ENCODE measurements at places on chromosomes 2 and 18.
A peak's percentile ranks its signal among the peaks of the same experiment; 100 is the strongest.

GRCh38 chr2:36737131-36737750 lies 40.7 kb downstream of the VIT start:
- DNase-seq, result no peak

DNA sequence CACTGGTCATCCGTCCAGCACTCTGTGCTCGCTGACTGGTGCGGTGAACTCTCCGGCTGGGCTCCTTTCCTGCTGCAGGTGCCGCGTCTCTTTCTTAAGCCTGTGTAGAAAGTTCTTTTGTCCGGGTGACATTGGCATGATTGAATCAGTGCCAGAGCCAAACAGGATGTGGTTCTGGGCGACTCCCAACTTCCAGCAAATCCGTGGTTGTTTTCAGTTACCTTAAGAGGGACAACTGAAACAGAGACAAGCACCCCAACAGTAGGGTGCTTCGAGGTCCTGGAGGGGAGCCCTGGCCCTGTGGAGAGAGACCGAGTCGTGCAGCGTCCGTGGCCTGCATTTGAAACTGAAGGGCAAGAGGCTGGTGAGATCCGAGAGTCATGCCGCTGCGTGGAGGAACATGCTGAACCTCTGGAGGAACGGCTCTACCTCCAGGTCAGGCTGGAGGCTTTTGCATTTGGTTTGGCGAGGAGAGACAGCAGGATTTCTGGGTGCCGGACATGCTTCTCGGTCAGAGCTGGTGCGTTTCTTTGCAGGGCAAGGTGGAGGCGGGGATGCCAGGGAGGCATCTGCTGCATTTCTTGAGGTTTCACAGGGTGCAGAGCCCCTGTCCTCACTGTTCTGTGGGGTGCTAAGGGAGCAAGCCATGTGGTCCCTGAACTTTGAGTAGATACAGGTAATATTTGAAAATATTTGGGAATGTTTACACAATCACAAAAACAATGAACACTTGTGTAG lies 26.8 kb downstream of the SH3BP4 start:
- DNase-seq, result peak; percentile 58

DNA sequence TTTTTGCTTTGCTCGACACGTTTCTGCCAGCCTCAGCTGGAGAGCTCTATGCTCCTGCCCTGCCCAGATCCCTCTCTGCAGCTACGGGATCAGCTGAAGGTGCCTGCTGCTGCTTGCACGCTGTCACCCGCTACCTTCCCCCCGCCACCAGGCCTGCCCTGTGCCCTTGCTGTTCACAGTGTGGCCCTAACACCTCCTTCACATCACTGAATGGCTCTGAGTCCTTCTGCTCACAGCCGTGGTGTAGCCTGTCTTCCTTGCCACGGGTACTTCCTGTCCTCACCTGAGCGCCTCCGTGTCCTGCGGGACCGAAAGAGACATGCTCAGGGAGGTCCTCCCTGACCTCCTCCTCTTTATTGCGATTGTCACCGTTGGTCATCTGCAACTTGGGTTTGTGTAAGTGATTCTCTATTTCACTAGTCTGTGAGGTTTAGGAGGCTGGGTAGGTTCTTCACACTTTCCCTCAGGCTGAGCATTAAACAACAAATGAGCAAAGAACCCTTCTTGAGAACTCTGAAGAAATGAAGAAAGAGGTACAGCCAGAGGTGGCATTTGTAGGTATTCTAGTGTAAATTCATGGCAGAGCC lies 127.5 kb downstream of the NCK2 start:
- no peak for DNase-seq

GRCh38 chr2:3462493-3463104 lies 56.7 kb downstream of the ADI1 start:
- no peak for DNase-seq

- peak; percentile 3 for DNase-seq
Measured at GRCh38 chr18:79496978-79497637, 101.4 kb downstream of the NFATC1 start.

DNA sequence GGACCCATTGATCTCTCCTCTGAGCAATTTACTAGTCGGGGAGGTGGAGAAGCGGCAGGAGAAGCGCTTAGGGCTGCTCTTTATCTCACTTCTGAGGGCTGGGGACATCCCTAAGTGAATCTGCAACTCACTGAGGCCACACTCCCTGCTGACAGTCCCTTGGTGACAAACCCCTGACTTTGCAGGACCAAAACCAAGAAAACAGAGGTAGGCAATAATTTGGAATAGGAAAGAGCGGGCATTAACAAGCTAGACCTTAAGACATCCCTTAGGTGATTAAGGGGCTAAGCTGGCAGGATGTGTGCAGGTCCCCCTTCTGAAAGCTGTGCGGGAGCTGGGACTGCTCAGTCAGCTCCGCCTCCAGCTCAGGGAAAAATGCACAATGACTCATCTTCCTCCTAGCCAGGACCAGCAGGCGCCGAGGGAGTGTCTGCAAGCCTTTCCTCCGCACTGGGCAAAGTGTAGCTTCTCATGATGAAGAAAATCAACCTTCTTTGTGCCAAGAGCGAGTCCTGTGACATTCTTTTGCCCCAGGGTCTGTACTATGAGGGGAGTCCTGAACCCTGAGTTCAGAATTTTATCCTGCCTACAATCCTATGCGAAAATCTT lies 63.3 kb downstream of the BOD1L2 start:
- peak; percentile 57 for DNase-seq

GRCh38 chr18:77138270-77138669 lies 5.7 kb upstream of the MBP start:
- no peak for DNase-seq

DNA sequence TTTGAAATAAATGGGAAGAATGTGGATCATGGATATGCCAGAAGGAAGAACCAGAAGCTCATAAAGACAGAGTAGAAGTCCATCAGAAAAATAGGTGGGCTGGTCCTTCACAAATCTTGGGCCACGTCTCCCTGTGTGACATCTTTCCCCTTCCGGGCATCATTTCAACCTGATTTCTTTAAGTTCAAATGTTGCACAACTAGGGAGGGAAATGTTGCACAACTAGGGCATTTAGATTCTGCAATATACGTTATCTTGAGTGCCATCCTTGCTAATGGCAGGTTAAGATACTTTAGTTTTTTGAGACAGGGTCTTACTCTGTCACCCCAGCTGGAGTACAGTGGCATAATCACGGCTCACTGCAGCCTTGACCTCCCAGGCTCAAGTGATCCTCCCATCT lies 129.6 kb downstream of the CERS6 start:
- no peak for DNase-seq

GRCh38 chr2:222701233-222701632 lies 29.8 kb downstream of the MOGAT1 start:
- DNase-seq, result no peak

DNA sequence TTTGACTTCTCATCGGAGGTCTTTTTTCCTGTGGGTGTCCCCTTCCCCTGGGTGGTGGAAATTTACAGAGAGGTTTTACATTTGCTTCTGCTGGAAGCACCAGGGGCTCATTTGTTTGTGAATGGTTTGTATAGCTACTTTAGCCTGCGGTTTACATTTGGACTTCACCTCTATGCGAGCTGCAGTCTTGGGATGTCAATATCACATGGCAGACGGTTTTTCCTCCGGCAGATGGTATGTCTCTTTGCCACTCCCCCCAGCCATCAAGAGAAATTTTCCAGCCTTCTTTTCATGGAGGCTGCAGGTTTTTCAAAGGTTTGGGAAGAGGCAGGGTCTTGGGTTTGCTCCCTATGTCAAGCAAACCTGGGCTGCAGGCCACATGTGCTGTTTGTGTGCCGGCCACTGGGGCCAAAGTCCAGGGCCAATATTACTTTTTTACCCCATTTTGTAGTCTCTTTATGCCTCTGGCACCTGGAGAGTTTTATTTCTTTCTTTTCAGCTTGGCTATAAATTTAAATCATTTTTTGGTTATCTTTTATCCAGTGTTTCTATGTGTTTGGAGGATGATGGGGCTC lies 23.9 kb upstream of the BOD1L2 start:
- no peak for DNase-seq

- no peak for DNase-seq
Measured at GRCh38 chr2:201638326-201638725, 5.0 kb downstream of the TMEM237 start.

- DNase-seq, result no peak
Measured at GRCh38 chr2:112566104-112566503, 18.3 kb upstream of the CHCHD5 start.

DNA sequence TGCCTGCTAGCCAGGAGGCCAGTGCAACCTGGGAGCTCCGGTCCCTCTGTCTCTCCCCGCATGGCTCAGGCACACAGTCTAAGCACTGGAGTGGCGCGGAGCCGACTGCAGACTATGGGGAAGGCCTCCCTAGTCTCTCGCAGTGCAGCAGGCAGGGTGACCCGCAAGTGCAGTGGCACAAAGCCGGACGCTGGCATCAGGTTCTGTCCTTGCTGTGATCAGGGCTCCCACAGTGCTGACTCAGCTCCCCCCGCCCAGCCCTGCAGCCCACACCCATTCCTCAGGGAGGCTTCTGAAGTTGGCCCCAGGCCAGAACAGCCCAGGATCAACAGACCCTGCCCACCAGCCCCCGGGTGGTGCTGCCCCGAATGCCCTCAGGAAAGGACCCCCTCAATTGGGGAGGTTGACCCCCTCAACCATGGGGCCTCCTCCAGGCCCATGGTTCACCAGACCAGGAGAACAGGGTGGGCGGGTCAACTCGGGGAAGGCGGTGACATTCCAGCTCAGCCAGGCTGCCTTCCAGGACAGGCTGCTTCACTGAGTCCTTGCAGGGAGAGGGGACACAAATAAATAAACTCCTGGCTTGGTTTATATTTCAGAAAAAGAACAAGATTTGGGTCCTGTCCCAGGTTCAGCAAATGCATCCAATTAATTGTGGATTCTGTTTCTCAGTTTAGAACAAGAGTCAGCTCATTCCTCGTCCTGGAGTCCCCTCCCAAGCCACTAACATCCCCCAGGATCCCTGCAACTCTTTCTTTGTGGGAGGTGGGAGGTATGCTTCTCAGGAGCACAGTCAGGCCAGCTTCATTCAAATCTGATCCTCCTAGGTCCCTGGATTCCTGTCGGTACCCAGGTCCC lies 12.2 kb downstream of the BIN1 start:
- no peak for DNase-seq

DNA sequence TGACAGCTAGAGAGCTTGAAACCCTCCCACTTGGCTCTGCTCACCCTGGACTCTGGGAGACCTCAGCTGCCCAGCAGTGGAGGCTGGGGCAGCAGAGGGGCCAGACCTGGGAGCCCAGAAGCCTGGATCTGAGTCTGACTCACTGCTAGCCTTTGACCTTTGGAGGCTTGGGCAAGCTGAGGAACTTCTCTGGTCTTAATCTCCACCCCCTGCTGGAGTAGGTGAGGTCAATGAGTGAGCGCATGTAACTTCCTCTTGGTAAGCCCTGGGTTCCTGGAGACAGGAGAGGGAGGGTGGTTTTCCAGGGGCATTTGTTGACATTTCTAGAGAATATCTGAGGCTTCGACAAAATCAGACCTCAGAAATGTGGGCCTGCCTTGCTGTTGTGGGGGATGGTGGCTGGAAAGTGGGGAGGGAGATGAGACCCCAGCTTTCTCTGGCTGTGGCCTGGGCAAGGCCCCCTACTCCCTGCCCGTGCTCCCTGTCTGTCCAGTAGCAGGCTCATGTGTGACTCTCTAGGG lies 73.0 kb upstream of the YWHAQ start:
- peak; percentile 94 for DNase-seq

DNA sequence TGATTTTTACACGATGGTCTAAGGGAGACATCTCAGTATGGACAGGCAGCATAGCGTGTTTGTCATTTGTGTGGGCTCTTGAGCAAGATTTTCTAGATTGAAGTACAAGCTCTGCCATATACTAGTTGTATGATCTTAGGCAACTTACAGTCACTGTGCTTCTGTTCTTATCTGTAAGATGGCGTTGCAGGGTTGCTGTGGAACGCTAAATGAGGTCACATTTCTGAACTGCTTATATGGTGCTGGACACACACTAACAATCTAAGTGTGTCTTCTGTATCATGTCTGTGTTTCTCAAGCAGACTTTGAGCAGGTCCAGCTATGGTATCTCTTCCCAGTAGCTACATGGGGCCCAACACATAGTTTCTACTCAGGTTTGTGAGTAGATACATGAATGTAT lies 29.2 kb downstream of the PARD3B start:
- no peak for DNase-seq

- peak; percentile 30 for DNase-seq
Measured at GRCh38 chr2:67865917-67866316, 196.9 kb downstream of the C1D start.

DNA sequence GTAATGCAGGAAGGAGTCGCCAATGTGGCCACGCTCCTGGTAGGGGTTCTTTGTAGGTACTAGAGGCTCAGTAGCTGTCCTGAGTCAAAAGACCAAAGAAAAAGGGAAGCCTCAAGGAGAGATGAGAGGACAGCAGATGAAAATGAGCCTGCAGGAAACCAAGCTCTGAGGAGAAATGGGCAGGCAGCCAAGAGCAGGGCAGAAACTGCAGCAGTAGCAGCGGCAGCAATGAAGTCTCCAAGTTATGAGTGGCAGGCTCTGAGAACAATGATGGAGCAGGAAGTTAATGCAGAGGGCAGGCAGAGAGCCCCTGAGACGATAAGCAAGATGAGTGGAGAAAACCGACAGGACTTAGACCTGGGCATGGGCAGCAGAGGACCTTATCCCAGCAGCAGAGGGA lies 48.2 kb upstream of the TMEM200C start:
- DNase-seq, result no peak

- DNase-seq, result no peak
Measured at GRCh38 chr2:73091164-73091563, 19.7 kb upstream of the SFXN5 start.

- peak; percentile 90 for DNase-seq
Measured at GRCh38 chr2:191352536-191352935, 107.3 kb downstream of the MYO1B start.

All from LHCN-M2 (cell line).